Stimulated activated CD8-positive, alpha-beta memory T cell treated with anti-CD3 and anti-CD28 coated beads, Interleukin-7, amount 100 ng/mL, for 1 hour (primary cell): ENCODE measurements at places on chromosomes 4 and X.

DNA sequence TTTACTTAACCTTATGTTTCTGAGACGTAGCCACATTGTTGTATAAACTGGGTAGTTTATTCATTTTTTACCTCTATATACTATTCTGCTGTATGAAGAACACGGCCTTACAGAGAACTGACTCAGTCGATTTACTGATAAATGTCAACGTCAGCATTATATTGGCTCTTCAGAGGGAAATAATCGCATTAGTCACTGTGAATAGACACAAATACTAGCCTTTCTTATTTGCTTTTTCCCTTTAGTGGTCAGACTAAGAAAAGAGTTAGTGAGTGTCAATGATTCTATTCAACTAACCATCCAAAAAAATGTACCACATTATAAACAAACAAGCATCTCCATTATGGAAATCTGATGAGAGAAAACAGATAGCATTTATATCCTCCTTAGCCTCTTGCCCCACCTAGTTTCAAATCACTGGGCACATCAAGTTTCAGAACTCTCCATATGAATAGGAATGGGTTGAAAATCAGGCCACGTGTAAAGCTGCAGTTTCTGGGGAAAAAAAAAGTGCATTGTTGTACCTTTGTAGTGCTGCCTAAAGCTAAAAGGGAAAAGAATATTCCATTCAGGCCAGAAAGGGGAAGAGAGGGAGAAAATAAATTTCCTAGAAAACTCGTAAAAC is 146.7 kb upstream of the VCX3A start:
- DNase-seq = no peak

GRCh38 chr4:149008415-149009025 is 566.3 kb upstream of the NR3C2 start:
- DNase-seq = no peak

DNA sequence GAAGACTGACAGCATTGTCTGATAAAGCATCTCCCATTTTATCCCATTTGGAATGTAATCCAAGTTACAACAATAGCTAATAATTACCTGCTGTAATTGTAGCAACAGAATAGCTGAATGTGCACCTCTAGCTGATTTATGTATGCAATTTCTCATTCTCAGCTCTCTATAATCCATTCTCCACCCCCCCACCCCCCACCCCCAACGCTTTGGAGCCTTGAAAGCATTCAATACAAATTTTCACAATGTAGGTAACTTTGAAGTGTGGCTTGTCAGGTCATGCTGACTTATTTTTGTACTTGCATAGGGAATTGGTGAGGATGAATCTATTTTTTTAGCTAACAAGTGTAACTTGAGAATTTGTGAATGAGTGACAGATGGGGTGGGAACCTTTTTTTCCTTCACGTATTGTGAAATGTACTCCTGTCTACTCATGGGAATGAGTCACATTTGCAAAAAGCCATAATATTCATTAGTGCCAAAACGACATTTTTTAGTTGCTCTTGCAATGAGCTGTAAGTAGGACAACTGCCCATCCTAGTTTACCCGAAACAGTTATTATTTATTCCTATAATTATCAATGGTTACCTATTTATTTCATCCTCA is 159.3 kb downstream of the PALLD start:
- DNase-seq = no peak

- DNase-seq = no peak
These were observed 5.3 kb upstream of the FGA start for GRCh38 chr4:154595807-154596206.

DNA sequence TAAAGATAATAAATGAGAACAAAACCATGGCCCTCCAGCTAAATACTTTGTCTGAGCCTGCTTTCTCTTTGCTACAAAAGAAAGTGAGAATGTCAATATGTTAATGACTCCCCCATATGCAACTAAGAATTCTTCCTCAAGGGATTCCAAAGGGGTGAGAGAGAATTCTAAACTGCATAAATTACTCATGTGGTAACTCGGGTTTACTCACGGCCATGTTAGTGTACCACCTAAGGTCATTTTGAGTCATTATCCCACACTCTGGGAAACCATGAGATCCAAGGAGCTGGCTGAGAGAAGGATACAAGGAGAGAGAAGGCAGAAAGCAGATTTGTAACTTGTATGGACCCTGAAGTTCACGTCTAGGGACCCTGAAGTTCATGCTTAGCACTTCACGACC is 190.3 kb downstream of the DHX15 start:
- DNase-seq = no peak

DNA sequence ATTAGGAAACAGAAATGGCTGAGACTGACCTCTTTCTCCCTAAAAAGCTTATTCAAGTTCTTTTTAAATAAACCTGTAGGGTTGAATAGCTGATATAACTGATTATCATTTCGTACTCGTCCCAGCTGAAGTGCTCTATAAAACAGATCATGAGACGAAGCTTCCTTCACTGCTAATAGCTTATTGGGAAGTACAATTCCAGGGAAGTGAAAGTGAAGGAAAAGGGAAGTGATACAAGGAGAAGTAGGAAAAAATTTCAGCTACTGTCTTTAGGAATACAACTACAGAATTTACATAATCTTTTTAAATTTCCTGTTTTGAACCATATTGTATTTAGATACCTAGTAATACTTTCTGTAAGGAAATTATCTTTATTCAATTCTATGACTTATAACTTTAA is 103.0 kb downstream of the SNCA start:
- DNase-seq = no peak

DNA sequence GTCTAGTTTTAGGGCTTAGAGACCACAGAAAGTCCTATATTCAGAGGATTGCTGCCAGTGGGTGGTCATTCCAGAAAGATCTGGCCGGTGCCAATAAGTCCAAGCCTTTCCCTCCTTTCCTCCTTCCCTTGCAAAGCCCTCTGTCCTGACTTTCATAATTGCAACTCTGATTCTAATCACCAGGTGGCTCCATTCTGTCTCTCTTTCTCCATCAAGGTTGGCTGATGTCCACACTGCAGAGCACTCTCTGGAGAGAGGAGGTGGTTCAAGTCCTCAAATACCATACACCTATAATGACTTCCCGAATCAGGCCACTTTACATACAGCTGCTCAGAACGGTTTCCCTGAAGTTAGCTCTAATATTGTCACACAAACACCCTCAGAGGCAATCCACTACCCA is 22.4 kb upstream of the ARMCX4 start:
- no peak for DNase-seq

GRCh38 chr4:119212964-119213606 is 572 bp downstream of the USP53 start:
- peak; percentile 29 for DNase-seq

GRCh38 chr4:132901224-132901623 is 247.9 kb upstream of the PCDH10 start:
- DNase-seq = no peak

- DNase-seq = no peak
These were observed 134.9 kb downstream of the STOX2 start for GRCh38 chr4:184039963-184040383.

- DNase-seq = no peak
These were observed 58.1 kb upstream of the INTU start for GRCh38 chr4:127574643-127575042.

DNA sequence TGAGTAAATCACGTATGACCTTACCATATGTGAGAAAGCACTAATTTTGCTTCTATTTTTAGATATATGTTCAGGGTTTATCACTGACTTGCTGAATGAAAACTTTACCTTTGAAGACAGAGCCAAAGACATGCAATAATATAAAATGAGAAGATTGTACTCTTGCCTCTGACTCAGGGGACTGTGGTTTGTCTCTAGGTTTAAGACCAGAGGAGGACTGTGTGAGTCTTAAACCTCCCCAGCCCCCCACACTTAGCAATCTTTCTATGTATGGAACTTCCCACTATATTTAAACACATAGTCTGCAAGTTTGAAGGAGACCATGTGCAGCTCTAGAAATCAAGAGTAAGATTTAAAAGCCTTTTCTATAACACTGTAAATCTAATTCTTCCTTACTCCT is 368.7 kb upstream of the FAM241A start:
- DNase-seq = no peak
